ENCODE measurements at places on chromosomes 16 and 17.

DNA sequence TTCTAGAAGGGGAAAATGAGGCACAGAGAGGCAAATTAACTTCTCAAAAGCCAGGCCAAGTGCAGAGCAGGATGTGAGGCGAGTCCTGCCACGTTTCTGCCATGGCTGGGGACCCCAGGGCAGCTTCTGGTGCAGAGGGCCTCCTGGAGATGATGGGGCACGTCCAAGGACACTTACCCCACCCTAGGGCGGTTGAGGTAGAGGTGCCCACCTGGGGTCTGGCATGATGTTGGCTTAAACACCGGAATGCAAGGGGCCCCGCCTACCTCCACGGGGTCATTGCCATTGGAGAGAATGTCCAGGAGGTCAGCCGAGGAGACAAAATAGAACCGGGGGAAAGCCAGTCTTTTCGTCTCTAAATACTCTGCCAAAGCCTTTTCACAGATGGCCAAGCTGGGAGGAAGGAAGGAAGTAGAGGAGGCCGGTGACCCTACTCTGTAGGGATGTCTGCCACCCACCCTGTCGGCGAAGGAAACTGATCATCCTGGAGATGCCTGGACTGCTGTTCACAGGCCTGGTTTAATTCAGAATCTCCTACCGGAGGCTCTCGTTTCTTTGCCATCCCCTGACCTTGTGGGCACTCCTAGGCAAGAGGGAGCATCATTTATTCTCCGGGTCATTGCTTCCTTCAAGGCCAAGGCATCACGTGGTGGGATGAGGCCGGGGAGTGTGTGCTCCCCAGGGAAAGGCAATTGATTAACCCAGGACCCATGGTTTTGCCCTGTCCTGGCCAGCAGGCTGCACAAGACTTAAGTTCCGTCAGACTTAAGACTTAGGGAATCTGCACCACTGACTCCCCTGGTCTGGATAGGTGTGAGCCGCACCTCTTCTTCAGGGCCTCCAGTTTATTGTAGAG, 70.5 kb downstream of the DNAH17 start:
- no peak for DNase-seq

- DNase-seq = no peak
Measured at GRCh38 chr16:75479421-75479990, 15.0 kb upstream of the TMEM170A start.

DNA sequence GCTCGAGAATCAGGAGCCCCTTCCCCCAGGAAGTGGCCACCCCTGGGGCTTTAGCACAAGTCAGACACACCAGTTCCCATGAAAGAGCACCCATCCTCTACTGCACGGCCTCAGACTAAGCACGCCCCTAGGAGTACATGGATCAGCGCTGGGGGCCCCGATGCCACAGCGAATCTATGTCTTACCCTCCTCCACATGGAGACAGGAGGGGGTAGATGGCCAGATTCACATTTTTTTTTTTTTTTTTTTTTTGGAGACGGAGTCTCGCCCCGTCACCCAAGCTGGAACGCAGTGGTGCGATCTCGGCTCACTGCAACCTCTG, 3.2 kb upstream of the EXOSC6 start:
- DNase-seq = no peak

DNA sequence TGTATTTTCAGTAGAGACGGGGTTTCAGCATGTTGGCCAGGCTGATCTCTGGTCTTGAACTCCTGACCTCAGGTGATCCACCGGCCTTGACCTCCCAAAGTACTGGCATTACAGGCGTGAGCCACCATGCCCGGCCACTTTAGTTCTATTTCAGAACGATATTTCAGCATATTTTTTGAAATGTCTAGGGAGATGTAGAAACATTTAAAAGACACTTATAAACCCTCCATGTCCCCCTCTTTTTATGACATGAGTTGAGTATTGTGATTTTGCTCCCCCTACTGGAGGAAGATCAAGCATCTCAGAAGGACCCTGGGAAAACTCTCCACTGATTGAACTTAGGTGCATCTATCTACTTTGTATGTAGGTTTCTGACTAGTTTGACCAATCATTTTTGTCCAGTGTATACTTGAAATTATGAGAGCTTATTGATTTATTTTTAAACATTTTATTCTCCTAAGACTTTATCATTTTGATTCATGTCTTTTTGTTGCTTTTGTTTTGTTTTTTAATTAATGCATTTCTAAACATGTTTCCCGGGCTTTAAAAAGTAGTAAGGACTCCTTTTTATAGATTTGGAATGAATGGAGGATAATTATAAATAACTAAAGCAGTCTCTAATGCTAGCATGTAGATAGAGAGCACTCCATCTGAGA, 105.1 kb downstream of the CHD9 start:
- peak; percentile 62 for DNase-seq

GRCh38 chr17:43406676-43407645, 8.2 kb downstream of the ARL4D start:
- DNase-seq = no peak
